ENCODE measurements at places on chromosomes 3 and 15.

DNA sequence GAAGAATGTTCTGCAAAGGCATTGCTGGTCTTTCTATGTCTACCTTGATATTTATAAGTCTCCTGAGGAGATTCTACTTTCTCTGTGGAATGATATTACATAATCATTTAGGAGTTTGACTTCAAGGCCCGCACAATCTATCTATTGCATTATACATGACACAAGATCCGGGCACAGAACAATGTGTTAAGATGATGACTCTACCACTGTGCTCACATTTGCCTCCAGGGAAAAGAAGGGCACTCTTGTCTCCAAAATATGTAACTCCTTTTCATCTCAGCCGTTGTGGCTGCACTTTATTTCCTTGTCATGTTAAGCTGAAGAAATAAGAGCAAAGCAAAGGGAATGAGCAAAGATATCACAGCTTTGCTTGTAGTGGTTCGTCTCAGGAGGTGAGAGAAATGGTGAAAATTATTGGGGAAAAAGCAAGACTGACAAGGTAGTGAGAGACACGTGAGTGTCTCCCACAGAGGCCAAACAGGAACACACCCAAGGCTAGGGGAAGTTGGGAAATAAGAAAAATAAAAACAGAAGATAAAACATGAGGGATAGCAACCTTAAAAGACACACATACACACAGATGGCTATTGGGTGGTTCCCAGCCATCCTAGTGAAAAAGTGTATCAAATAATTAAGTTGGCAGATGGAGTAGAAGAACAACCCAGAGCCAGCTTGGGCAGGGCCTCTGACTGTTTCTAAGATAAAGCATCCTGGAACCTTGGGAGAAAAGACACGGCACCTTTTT, 184.3 kb downstream of the P3H2 start:
- peak; percentile 85 for DNase-seq

- no peak for DNase-seq
Observed at GRCh38 chr3:52874160-52874701, 23.1 kb downstream of the STIMATE start.

- no peak for DNase-seq
Observed at GRCh38 chr3:47082519-47082918, 81.4 kb downstream of the SETD2 start.

- peak; percentile 100 for DNase-seq
Observed at GRCh38 chr15:73930371-73930770, 4.1 kb downstream of the LOXL1 start.

- no peak for DNase-seq
Observed at GRCh38 chr3:74603292-74603691, 11.2 kb downstream of the CNTN3 start.

DNA sequence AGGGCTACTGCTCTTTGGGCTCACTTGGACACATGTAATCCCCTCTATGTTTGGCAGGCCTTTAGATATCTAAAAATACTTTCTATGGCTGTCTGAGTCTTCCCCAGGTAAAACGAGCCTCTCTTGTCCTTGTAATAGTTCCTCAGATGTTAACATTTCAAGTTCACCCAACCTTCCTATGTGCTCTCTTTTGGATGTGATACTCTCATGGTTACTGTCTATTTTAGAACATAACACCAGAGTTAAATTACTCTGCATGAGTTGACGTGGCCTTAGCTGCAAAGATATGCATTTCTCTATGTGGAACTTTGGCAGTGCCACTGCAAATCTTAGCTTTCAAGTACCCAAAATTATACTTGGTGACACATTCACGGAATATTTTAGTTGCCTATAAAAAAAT, 31.9 kb upstream of the CSPG5 start:
- no peak for DNase-seq

DNA sequence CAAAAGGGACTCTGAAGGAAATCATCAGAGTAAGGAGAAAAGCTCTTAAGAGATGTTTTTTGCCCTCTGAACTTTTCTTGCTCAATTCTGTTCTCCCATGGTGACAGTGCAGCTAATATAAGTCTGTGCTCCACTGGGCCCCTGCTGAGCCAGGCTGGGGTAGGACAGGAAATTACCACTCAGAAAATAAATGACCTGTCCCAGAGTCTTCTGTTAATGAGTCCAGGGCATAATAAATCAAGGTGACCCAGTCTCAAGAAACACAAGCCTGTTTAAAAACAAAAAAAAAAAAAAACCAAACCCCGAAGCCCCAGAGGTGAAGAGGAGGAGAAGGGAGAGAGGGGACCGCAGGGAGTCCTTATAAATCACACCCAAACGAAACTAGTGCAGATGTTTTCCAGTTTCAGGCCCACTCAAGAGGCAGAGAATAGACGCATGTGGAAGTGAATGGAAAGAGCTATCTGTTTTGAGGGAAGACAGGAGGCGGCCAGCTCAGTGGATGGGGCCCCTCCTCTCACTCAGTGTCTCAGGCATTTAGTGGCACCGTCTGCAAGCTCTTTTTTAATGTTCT, 59.8 kb upstream of the BOC start:
- no peak for DNase-seq

DNA sequence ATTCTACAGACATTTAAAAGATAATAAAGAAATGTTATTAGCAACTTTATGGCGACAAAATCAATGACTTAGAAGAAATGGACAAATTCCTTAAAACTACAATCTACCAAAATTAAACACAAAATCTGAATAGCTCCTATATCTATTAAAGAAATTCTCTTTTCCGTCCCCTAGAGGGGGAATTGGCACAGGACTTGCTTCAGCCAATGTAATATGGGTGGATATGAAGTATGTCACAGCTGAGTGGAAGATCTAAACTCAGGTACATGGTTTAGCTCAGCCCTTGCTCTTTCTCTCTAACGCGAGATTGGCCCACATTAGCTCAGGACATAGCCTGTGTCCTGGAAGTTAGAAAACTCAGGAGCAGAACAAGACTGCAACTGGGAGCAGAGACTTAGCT, 79.3 kb downstream of the DNAH12 start:
- no peak for DNase-seq

- no peak for DNase-seq
Observed at GRCh38 chr15:54566654-54567053, 588.4 kb downstream of the UNC13C start.

GRCh38 chr3:173761161-173761560, 363.6 kb downstream of the NLGN1 start:
- no peak for DNase-seq

DNA sequence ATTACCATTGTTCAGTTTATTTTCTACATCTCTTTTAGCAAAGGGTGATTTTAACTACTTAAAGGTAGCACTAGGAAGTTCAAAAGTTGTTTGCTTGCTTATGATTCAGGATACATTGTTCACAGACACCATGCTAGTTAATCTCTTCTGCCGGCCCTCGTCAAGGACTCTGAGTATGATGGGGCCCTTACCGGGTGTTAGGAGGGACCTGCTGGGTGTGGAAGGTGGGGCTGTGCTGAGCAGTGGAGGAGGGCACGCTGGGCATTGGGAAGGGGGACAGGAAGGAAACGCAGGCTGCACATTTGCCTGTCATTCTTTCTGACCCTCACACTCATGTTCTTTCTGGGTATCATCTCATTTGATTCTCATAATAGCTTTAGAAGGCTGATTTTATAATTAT, 65.1 kb upstream of the MYZAP start:
- DNase-seq: no peak

GRCh38 chr3:32484436-32484835, 18.2 kb downstream of the CMTM6 start:
- no peak for DNase-seq

DNA sequence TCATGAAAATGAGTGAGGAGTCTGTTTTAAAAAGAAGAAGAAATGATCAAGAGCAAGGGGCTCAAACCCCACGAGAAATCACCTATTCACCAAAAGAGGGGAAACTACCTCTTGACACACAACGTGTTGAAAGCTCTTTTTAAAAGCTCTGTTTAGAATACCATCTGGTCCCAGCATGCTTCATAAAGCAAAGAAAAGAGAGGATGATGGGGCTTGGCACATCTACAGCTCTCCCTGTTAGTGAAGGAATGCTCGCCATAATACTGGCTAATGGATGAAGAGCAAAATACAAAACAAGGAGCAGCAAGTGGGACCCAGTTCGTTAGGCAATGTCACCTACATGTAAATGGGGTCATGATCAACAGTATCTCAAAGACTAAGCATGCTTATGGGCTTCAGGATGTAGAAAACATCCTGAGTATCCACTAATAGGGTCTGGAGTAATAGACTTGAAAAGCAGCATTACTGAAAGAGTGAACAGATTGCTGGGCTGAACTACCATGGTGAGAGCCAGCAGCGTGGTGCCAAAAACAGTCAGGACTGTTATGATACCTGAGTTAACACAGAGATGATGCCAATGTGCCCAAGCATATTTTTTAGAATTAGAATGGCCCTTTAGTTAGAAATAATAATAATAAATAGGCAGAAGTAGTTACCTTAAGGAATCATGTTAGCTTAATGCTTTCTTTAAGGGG, 159.7 kb upstream of the POU1F1 start:
- no peak for DNase-seq

DNA sequence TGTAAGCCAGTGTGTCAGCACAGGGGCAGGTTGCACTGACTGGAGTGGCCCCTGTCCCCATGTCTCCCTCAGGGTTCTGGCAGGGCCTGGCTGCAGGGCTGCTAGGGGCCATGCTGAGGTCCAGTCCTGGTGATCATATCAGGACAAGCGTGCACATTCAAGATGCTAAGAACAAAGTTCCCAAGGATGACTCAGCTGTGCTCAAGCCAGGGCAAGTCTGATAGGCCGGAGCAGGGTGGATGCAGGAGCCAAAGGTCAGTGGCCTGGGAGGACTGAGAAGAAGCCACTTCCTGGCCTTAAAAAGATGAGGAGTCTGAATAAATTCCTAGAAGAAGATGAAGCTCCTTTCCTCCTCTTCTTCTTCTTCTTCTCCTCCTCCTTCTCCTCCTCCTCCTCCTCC, 353.2 kb downstream of the AGBL1 start:
- DNase-seq: no peak

GRCh38 chr15:38267421-38268022, 14.9 kb downstream of the SPRED1 start:
- DNase-seq: no peak

- DNase-seq: no peak
Observed at GRCh38 chr15:73366766-73367623, 1.8 kb downstream of the HCN4 start.

- DNase-seq: peak; percentile 79
Observed at GRCh38 chr15:40238532-40239403, at the start of gene PAK6. Gene PAK6 (plus strand): TSS chr15:40239063. CDS start chr15:40264786, 25,723 bp downstream.

DNA sequence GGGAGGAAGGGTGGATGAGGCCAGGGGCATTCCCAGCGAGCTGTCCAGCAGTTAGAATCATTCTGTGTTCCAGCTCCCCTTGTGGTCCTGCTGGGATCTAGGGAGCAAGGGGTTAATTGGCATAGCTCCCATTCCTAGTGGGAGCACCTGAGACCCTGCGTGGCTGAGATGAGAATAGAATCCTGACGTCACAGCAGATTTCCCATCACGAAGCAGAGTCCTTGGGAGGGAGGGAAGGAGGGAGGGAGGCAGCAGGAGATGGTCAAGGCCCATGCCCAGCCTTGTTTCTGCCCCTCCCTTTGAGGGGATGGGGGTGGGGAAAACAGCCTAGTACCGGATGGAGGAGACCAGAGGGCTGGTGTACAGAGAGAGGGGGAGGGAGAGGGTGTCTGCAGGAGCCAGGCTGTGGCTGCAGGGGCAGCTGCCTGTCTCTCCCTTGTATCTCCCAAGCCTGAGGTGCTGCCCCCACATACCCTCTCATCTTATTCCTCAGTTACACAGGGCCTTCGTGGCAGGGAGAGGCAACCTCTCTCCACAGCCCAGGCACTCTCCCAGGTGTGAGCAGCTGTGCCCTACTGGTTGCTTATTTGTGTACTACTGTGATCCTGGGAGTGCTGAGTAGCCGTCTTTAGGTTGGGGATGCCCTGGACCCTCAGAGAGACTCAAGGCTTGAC, 5.4 kb downstream of the TYRO3 start:
- DNase-seq: no peak

DNA sequence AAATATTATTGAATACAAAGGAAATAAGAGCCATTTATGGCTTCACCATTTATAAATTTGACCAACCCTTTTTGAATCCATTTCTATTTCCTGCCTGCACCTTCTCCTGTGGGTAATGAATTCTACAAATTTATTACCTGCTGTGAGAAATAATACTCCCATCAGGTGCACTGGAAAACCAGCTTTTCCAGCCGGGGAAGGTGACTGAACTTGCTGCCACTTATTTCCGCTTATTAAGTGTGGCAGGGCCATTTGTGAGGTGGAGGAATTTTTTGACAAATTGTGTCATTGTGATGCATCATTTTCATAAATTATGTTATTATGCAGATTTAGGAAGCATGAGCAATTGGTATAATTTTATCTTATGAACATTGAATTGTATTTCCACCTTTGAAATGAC, 151.1 kb downstream of the SQOR start:
- no peak for DNase-seq

DNA sequence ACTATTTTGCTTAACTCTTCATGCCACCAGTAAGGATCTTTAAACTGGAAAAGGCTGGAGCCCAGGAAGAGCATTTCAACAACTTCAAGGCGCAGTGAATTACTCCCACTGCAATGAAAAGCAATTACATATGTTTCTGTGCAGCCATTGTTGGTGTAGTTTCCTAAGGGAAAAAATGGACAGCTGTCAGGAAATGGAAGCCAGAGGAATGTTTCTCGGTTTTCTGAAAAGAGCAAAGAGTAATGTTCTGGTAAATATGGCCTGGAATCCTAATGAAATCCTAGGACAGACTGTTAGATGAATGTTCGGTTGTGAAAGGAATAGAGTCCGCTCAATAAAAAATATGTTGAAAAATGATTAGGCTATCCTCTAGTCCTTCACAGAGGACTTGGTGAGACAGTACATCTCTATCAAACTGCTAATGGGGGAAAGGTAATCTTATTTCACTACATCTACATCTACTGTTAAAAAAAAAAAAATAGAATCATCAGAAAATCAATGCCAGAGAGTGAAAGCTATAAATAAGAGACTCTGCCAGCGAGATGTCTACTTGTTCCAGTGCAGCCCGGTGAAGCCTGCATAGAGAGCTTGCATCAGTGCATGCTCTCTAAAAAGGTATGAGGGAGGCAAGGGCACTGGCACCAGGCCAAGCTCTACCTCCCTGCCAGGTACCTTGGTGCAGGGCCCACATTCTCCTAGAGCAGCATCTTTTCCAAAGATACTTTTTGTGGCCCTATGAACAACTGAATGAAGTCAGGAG, 68.2 kb upstream of the TJP1 start:
- no peak for DNase-seq

- peak; percentile 43 for DNase-seq
Observed at GRCh38 chr3:183298701-183299153, 45.7 kb downstream of the B3GNT5 start.

DNA sequence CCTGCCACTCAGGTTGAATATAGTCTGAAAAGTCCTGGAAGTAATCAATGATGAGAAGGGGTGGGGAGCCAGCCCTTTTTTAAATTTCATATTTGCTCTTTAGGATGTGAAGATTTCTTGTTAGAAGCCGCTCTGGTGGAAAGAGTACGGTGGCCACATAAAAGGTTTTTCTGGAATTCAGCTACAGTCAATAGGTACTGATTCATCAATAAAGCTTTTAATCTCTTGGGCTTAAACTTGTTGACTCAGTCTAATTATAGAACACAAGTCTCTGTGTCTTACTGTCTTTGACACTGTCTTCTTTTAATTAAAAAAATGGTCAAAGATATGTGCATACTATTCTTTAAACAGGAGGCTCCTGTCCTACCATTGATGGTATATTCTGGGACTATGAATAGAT, 99.9 kb upstream of the TP63 start:
- no peak for DNase-seq
